CD4-positive, alpha-beta T cell treated with Interleukin-17A for 4 hours (primary cell): ENCODE measurements at places on chromosomes 1 and 21.

GRCh38 chr1:46133181-46133658 is 791 bp upstream of the PIK3R3 start:
- DNase-seq = no peak

DNA sequence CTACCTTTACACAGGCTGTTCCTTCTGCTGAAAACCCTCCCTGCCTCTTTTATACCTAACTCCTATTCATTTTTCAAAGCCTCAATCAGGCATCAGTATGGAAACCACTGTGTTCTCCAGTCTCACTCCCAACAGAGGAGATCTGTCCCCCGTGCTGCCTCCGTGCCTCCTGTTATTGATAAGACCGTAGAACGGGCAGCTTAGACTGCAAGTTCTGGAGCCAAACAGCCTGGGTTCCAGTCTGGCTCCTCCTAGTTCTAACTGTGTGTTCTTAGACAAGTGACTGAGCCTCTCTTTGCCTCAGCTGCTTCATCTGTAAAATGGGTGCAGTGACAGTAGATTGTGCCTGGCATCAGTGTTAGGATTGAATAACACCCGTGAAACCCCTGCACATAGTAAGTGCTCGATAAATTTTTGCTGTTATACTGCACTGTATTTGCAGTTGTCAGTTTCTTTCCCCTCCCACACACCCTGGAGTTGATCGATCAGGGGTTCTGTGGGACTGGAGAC is 17.0 kb upstream of the IFFO2 start:
- DNase-seq = no peak

GRCh38 chr1:201511941-201512539 is 5.1 kb upstream of the CSRP1 start:
- DNase-seq = no peak

GRCh38 chr1:9900142-9901043 is 9.7 kb downstream of the CTNNBIP1 start:
- DNase-seq = no peak

GRCh38 chr1:36086529-36087232 is 2.0 kb upstream of the ADPRS start:
- no peak for DNase-seq

DNA sequence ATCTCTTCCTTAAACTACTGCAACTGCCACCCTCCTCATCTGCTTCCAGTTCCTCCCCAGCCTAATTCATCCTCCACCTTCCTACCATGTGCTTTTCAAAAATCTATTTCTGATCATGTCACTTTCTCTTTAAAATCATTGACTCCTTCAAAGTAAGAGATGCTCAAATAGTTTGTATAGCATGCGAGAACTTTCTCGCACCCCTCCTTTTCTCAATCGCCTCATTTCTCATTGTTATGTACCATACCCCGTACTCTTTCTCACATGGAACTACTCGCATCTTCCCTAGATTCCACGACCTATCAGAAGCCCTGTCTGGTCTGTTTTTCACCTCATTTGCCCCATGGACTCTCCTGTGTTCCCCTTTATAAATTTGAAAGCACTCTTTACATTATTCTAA is 238.2 kb downstream of the NRIP1 start:
- DNase-seq = no peak

GRCh38 chr1:209748620-209749019 is 7.2 kb upstream of the TRAF3IP3 start:
- DNase-seq = peak; percentile 11

- DNase-seq = peak; percentile 51
Observed at GRCh38 chr1:12031039-12031980, 12.0 kb downstream of the MIIP start.

DNA sequence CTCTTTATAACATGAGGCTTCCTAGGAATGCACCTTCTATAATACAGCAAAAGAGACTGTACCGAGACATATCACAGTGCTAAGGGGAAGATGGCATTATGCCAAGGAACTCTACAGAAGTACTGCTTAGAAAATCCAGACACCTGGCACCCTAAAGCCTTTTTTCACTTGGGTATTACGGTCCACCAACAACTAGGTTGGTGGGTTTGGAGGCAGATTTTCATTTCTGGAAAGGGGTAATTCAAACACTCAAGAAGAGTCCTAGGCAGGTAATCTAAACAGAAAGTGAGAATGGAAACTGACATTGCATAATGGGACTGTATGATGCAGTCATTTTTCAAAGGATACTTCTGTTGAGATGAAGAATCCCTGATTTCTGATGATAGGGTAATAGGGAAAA is 19.6 kb downstream of the SCMH1 start:
- no peak for DNase-seq

DNA sequence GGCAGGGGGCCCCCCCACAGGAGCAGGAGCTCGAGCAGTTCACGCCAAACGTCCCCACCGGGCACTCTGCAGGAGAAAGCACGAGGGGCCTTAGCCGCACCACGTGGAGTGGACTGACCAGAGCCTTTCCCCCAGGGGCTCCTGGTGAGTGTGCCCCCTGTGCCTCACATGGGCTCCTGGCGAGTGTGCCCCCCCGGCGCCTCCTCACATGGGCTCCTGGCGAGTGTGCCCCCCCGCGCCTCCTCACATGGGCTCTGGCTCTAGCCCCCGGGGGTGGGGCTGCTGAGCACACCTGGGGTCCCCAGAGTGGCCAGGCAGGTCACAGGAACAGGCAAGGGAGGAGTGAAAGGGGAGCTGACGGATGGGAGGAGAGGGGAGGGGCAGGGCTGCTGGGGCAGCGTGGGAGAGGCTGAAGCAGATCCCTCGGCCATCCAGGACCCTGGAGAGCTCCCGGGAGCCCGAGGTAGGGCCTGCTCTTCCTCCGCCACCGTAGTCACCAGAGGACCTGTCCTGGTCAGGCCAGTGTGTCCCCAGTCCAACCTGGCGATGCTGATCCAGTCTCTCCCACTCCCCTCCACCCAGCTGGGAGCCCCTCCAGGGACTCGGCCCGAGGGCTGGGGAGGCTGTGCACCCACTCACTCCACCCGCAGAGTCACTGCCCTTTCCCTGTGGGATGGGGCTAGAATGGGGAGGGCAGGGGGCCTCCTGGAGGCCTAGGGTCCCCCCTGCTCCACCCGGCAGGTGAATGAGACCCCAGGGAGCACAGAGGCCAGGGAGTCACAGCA is 47.6 kb downstream of the ARHGEF16 start:
- peak; percentile 64 for DNase-seq

GRCh38 chr1:25817840-25818501 is 1.8 kb upstream of the MTFR1L start:
- no peak for DNase-seq

GRCh38 chr1:11929849-11930248 is 3.6 kb upstream of the KIAA2013 start:
- no peak for DNase-seq

DNA sequence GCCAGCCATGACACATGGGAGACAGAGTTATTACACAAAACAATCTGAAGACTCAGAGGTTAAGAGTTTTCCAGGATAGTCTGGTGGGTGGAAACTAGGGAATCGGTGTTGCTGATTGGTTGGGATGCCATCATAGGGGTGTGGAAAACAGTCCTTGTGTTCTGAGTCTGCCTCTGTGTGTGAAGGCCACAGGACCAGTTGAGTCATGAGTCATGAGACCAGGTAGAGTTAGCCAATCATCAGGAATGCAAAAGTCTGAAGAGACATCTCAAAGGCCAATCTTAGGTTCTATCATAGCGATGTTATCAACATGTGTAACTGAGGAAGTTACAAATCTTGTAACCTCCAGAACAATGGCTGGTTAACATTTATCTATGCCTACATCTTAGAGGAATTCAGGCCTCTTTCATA is 49.7 kb upstream of the NEK7 start:
- DNase-seq = no peak

GRCh38 chr1:109864930-109865612 is 45.6 kb upstream of the CSF1 start:
- no peak for DNase-seq

- peak; percentile 79 for DNase-seq
Observed at GRCh38 chr1:39657923-39658485, 13.9 kb downstream of the NT5C1A start.

DNA sequence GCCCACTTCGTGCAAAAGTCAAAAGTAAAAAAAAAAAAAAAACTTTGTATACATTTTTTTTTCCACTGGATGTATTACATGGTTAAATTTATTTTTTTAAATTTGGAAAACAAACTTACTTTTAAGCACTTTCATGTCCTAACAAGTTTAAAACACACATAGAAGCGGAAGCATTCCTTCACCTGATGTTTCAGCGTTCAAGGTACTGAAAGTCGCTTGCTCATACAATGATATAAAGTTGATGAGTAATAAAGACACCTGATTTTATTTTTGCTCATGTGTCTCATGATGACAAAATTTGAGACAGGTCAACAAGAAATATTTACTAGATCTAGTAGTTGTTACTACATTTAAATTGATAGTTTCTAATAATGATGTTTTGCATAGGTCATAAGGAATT is 35.5 kb downstream of the ADAMTS1 start:
- no peak for DNase-seq

GRCh38 chr1:96565546-96565945 is 156.0 kb upstream of the PTBP2 start:
- no peak for DNase-seq
